ENCODE measurements at places on chromosomes 5 and 9.

DNA sequence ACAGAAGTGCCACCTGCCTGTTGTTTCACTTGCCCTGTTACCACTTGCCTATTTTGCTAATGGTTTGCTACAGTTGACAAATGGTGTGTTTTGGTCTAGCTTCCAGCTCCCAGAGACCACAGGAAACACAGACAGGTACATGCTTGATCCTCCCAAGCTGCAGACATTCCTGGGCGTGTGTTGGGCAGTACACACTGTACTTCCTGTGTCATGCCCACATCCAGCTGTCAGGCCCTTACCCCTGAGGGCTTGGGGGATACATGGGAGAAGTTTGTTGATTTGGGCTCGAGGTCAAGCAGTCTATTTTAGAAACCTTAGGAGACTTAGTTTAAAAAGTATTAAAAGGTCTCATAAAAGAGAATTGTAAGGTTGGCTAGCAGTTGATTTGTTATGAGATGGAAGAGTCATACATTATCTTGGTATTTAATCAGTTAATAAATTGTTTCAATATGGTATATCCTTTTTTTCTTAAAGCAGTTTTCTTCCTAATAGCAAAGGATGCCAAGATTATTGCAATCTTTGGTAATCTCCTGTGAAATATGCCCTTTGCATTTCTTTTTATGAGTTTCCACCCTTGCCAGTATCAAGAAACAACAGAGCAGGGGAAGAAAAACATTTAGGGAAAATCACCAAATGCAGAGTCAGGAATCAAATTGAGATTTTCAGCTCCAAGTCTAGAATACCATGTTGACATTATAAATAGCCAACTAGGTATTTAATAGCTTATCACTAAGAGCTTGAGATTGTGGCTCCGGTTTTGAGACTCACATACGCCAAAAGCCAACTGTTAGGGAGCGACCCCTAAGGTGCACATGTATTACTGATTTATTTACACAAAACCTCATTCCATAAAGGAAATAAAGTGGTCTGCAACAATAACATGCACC is 52.3 kb upstream of the CD180 start:
- peak; percentile 87 for DNase-seq

- no peak for DNase-seq
Observed at GRCh38 chr5:159844267-159845121, 71.8 kb upstream of the ADRA1B start.

- peak; percentile 96 for DNase-seq
Observed at GRCh38 chr9:111957856-111958631, 61.4 kb downstream of the UGCG start.

- DNase-seq = no peak
Observed at GRCh38 chr9:31243386-31243785, 1141.1 kb upstream of the ACO1 start.

DNA sequence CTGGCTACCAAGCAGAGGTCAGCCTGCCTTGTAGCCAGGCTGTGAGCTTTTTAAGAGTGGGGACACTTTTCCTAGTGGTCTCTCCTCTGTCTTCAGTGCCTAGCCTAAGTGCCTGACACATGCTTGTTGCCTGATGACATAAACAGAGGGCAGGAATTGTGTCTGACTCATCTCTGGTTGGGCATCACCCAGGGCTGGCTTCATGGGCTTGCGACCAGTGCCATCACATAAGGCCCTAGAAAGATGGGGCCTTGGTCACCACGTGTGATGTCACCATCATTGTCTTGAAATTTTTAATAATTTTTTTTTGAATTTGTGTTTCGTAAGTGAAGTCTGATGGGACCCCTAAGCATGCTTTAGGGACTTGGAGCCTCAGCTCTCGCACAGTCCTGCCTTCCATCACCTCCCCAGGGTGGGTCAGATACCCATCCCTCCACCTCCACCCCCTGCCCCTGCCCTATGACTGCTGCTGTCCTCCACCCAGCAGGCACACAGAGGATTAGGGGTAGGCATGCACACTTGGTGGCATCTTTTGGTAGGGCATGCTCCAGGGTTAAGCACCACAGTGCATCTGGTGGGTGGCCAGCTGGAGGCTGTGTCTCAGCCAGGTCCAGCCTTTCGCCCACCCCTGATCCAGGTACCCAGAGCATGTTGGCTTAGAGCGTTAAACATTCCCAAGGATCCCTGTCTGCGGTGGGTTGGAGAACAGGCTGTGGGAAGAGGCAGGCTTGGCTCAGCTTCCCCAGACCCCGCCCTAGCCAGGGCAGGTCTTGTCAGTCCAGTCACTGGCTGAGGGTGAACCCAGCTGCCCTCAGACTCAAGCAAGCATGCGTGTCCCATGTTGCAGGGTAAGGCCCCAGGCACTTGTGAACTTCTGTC is 80.1 kb upstream of the SH3PXD2B start:
- peak; percentile 61 for DNase-seq

- no peak for DNase-seq
Observed at GRCh38 chr9:15231788-15232635, 75.0 kb downstream of the TTC39B start.

DNA sequence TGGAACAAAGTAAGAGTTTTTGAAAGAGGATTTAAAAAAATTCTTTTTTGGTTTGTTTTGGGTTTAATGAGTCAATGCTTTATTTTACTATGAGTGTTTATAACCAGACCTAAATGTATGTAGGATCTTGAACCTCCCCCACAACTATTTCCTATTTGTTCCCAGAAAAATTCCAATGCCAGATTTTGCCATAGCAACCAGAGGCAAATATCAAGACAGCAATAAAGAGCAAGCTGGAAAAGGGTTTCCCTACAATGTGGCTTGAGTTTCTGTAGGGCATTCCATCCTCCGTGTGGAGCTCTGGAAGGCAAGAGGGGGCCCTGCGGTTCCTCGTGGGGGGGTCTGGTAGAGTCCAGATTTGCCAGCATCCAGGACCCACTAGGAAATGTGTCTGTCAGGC is 27.8 kb upstream of the GDNF start:
- no peak for DNase-seq

GRCh38 chr9:134196911-134197310 is 32.5 kb upstream of the RNU6ATAC start:
- DNase-seq = no peak

DNA sequence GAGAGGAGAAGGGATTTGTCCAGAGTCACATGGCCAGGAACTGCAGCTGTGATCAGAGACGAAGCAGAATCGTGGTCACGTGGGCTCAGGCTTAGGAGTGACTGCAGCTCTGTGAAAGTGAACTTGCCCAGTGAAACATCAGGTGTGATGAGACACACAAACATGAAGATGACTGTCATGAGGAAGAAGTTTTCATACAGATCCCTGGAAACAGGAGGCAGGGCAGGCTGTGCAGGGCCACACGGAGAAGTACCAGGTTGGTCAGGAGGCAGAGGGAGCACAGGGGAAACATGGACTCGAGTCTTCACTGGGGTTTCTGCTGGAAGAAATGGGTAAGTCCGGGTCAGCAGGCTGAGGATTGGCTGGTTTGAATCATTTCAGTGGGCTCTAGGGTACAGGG is 64.1 kb downstream of the BARX1 start:
- no peak for DNase-seq

DNA sequence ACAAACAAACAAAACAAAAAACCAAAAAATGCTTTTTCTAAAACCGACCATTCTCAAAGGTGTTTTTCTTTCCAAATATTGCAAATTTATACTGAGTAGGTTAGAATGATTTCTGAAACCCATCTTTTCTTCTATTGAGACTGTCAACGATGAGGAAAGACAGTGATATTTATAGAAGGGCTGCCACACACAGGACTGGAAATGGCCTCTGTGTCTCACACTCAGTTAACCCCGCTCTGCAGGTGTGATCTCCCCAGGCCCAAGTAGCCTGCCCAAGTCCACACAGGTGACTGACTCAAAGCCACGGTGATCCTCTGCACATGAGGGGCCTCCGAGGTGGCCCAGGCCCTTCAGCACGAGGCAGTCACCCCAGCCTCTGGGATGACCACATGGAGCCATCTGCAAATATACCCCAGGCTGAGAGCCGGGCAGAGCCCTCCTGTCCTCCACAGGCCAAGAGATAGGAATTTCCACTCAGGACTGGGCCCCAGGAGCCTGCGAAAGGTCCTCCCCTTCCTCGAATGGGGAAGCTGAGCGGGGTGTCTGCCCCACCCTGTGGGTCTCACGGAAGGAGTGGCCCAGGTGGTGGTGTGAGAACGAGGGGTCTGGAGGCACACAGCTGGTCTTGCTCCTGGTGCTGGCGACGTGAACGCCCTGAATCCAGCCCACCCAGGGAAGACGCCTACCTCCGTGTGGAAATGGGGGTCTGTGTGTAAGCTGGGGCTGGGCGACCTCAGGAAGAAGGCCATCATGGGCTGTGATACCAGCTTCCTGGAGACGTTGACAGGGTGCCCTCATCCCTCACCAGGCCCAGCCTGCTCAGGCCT is 53.0 kb upstream of the PHYKPL start:
- no peak for DNase-seq

- no peak for DNase-seq
Observed at GRCh38 chr5:30749971-30750370, 443.5 kb upstream of the CDH6 start.

- no peak for DNase-seq
Observed at GRCh38 chr9:76985581-76985980, 33.9 kb upstream of the FOXB2 start.

- no peak for DNase-seq
Observed at GRCh38 chr5:2183154-2184025, 300.7 kb upstream of the IRX4 start.

- DNase-seq = no peak
Observed at GRCh38 chr9:13027879-13028278, 251.6 kb downstream of the MPDZ start.

- DNase-seq = no peak
Observed at GRCh38 chr5:62005551-62005950, 300.5 kb upstream of the KIF2A start.

DNA sequence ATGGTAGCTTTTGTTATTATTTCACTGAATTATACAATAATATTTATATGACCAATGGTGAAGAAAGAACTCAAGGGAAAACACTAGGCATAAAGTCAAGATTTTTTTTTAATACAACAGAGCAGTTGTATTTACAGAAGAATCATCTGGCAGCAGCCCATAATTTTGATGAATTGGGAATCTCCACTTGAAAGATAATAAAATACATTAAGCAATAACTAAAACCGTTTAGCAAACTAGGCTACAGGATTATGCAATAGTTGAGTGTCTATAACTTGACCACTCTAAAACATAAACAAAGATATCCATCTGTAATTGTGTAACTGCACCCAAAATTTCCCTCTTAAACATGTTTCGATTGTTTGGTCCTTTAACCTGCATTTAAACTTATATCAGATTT is 80.8 kb downstream of the SNCAIP start:
- DNase-seq = no peak

DNA sequence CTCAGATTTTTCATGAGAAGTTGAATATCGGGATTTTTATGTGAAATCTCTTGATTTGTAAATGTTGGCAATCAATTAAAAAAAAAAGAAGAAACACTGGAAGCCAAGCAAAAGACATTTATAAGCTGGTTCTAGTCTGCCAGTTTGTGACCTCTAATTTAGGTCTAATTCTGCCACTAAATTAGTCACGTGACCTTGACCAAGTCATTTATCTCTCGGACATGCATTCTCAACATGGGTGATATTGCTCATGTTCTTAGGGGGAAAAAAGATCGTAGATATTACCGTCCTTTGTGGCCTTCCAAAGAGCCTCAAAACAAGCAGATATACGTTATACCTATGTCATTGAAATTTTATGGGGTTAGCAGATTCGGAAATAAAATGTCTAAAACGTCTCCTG is 52.9 kb upstream of the PTPDC1 start:
- DNase-seq = no peak

GRCh38 chr5:133607451-133607850 is 4.9 kb downstream of the FSTL4 start:
- DNase-seq = no peak

- no peak for DNase-seq
Observed at GRCh38 chr9:33012328-33013069, 11.1 kb upstream of the APTX start.

- DNase-seq = no peak
Observed at GRCh38 chr5:122835681-122836080, 9.7 kb upstream of the SNX24 start.

DNA sequence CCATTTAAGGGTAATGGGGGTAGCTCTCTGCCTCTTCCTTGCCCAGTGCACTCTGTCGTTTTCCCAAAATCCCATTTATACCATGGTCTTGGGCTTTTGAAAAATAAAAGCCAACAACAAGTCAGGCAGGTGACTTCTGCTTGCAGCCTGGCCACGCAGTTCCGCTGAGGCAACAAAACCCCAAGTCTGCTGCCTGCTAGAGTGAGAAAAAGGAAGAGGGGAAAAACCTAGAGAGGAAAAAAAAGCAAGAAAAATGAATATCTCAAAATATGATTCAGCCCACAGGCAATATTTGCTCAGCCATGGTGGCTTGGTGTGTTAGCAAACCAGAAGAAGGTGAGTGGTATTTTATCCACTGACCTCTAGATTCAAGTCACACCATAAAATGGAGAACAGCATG is 148.2 kb upstream of the FSTL4 start:
- no peak for DNase-seq

DNA sequence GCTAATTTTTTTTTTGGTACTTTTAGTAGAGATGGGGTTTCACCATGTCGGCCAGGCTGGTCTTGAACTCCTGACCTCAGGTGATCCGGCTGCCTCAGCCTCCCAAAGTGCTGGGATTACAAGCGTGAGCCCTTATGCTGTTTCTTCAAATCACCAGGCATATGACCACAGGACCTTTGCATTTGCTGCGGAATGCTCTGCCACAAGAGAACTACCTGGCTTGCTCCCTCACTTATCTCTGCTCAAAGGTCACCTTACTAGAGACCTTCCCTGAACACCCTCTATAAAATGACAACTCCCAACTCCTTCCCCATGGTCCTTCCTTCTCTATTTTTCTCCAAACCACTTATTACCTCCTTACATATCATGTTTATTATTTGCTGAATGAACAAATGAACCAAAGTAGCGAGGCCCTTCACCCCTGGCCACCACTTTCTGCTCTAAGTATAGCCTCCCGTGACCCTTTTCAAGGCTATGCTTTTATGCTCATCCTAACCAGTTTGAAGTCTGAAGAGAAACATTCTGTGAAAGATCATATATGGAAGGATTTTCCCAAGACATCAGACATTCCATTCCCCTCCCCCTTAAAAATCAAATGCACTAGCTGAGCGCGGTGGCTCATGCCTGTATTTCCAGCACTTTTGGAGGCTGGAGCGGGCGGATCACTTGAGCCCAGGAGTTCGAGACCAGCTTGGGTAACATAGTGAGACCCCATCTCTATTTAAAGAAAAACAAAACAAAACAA is 1.3 kb downstream of the ZER1 start:
- no peak for DNase-seq

- no peak for DNase-seq
Observed at GRCh38 chr9:18007621-18008020, 428.8 kb downstream of the SH3GL2 start.
